Parietal lobe (tissue), 2 donors: ENCODE measurements at places on chromosomes 2 and 18. TPM values are rescaled to one million over a fixed set of nuclear protein-coding genes. Genes with fewer than 3 reads are reported as not detected.

Gene SCN7A
- total RNA-seq = 0.94 TPM

Gene ANKRD62
- 0.63 TPM for total RNA-seq

Gene NCK2
- 70.4 TPM for total RNA-seq

Gene SIX3
- 0.31 TPM for total RNA-seq

Gene TMEM178A
- total RNA-seq = 32.2 TPM

Gene SNED1
- 5.6 TPM for total RNA-seq

Gene LIPG
- total RNA-seq = 25.7 TPM

Gene AMER3
- total RNA-seq = 45.4 TPM

Gene TTC32
- total RNA-seq = 28.8 TPM

Gene POTEJ
- total RNA-seq = not detected
